ENCODE measurements at places on chromosomes 5 and 9. TPM values are rescaled to one million over a fixed set of nuclear protein-coding genes. Genes with fewer than 3 reads are reported as not detected.
A peak's percentile ranks its signal among the peaks of the same experiment; 100 is the strongest.

DNA sequence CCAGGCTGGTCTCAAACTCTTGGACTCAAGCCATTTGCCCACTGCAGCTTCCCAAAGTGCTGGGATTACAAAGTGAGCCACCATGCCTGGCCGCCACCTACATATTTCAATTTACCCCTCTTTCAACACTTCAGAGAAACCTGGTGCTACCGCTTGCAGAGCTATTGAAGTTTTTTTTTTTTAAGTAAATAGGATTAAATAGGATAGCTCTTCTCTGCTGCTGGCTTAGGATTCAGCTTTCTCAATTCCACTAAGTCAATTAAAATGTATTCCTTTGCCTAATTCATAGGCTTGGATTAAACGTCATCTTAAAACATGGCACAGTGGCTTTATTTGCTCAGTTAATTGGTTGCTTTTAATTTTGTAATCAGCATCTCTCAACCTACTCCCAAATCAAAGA, 41.0 kb downstream of the KIAA1191 start:
- DNase-seq: no peak

- DNase-seq: no peak
Observed at GRCh38 chr9:128882677-128883603, 1.0 kb downstream of the LRRC8A start.

SPATA9 gene
- total RNA-seq: not detected

- DNase-seq: no peak
Observed at GRCh38 chr5:95543017-95543705, 11.6 kb downstream of the SKIC3 start.

DNA sequence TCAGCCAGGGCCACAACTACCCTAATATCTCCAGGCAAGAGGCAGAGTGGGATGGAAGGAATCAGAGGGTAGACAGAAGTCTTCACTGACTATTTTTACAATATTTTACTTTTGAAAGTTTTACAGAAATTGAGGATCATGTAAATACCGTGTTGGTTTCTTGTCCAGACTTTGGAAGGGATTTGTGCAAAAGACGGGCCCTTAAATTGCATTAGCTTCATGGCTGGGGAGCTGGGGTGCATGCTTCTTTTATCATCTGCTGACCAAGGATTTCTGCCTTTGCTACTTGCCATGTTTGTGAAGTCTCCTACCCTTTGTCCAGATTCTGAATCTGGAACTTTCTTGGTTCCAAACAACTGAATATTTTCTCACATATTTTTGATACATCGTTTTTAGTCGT, 107.7 kb upstream of the GRIN3A start:
- no peak for DNase-seq

- no peak for DNase-seq
Observed at GRCh38 chr9:83505282-83505681, 32.9 kb downstream of the FRMD3 start.

HABP4 gene
- 10.4 TPM for total RNA-seq

PAEP gene
- total RNA-seq: not detected

PLAC8L1 gene
- total RNA-seq: not detected

DNA sequence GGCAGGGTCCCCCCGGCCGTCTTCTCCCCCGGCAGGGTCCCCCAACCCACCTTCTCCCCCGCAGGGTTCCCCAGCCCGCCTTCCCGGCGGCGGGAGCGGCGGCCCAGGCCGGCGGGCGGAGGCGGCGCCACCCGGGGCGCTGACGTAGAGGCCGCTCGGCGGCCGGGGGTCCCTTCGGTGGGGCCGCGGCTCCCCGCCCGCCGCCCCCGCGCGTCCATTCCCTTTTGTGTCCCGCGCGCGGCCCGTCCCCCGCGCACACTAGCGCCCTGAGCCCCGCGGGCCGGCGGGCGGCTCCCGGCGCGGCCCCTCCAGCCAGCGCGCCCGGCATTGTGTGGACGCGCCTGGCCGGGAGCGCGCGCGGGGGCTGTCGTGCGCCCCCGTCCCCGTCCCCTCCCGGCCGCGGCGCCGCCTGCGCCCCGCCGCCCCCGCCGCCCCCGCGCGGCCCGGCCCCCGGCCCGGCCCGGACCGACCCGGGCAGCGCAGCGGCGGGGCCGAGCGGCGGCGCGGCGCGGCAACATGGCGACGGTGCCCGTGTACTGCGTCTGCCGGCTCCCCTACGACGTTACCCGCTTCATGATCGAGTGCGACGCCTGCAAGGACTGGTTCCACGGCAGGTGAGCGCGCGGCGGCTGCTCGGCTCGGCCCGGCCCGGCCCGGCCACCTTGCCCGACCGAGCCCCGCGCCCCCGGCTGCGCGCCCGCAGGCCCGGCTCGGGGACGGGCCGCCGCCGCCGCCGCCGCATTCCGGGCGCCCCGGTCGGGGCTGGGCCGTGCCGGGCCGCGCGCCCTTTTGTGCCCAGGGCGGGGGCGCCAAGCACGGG, at the start of gene PHF2:
TSS of gene PHF2 (plus strand) at position 327 of the 820 bp plus-strand sequence. CDS start at position 517, 190 bp downstream.
- no peak for DNase-seq

GRCh38 chr9:4012441-4012840, 287.4 kb downstream of the GLIS3 start:
- DNase-seq: no peak

DNA sequence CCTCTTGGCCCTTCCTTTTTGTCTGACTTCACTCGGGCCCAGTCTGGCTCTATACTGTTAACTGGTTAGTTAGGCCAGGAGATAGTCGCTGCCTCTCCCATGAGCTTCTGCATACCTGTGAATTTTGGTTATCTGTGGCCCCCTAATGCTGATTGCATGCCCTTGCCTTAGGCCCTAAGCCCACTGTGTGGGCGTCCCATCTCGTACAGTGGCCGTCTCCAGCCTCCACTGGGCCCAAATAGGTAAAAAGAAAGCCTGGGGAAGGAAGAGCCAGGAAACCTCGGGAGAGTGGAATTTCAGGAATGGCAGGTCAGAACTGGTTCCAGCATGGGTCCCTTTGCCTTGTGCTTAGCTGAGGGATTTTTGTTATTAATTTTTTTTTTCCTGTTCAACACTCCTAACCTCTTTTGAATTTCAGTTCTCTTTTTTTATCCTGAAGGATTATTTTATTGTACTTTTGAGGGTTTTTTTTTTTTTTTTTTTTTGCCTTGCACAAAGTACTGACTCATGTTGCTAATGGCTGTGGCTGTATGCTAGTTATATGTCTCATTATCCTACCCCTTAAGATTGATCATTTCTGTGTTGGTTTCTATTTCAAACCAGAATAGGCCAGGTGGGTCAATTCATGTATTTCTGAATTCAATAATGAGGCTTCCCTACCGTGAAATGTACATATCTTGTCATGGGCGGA, 3.4 kb downstream of the PRRC2B start:
- no peak for DNase-seq

DNA sequence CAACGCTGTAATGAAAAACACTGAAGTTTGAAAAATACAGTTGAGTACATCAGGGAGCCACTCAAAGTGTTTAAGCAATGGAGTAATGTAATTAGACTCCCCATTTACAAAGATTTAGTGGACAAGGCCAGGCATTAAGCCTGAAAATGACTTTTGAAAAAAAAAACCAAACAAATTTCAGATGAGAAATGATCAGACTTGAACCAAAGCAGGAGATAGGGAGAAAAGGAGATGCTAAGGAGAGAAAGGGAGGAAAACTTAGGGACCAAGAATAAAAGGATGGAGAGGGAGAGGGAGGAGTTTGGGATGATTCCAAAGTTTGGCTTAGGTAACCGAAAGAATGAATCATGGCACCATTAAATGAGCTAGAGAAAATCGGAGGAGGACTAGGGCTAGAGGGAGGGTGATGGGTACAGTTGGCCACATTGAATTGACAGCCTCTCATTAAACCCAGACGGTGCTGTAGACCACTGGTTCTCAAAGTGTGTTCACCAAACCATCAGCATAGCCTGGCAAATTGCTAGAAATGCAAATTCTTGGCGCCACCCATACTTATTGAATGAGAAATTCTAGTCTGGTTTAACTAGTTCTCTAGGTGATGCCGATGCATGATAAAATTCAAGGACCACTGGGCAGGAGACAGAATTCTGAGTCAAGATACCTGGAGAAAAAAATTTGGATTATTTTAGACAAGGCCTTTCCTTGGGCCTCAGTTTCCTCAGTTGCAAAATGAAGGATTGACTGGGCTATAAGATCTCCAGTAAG, 6.2 kb upstream of the CPEB4 start:
- DNase-seq: no peak

DNA sequence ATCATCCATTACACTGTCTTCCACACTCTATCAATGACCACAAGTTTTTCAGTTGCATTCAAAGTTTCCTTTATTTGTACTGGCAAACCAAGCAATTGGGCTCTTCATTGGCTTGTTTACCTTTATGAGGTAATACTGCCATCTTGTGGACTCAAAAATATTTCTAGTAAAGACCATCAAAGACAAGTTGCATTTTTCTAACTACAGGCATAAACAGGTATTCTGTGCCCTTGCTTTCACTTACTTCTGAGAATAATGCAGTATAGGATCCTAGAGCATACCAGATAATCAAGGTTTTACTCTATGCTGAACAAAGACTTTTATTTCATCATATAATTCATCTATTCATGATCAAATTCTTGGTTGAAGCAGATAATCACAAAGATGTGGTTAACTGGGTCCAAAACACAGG, 173.7 kb upstream of the POU5F2 start:
- DNase-seq: peak; percentile 31

DNA sequence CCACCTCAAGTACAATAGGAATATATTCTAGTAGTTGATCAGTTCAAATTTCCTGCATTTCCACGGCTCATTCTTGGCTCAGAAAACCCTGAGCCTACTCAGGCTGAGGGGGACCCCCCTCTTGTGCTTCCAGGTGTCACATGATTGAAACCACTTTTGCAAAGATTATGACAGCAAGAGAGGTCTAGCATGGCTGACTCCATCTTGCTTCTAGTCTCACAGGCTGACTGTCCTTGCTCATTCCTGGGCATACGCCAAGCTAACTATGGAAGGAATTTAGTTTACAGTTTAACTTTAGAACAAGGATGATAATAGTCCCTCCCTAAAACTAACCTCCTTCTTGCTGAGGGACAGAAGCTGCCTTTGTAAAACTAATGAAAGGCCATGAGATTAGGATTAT, 154.1 kb downstream of the SNX18 start:
- DNase-seq: no peak

BAAT gene
- not detected for total RNA-seq

PSD2 gene
- total RNA-seq: not detected

FOXD4L6 gene
- total RNA-seq: not detected

FOXD4 gene
- total RNA-seq: not detected

IL31RA gene
- total RNA-seq: 3.5 TPM

GRCh38 chr5:63825984-63826383, 136.3 kb downstream of the HTR1A start:
- DNase-seq: no peak

PTPDC1 gene
- total RNA-seq: 12.7 TPM

GRCh38 chr9:127249877-127250276, 14.7 kb upstream of the GARNL3 start:
- no peak for DNase-seq

DNA sequence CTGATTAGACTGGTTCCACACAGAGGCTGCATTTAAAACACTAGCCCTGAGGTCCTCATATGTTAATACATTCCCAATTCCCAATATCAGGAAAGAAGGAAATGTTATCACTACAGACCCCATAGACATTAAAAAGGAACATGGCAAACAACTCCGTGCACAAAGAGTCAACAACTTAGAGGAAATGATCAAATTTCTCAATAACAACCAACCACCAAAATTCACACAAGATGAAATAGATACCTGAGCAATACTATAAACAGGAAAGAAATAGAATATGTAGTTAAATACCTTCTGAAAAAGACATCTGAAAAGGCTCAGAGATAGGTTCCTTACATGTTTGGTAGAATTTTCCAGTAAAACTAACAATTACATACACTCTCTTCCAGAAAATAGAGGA, 28.9 kb downstream of the SEMA4D start:
- no peak for DNase-seq

GRCh38 chr5:111095982-111096381, 3.8 kb downstream of the WDR36 start:
- DNase-seq: no peak

GRCh38 chr5:67031692-67032091, 164.9 kb downstream of the CD180 start:
- DNase-seq: no peak

OR1Q1 gene
- total RNA-seq: not detected

- peak; percentile 25 for DNase-seq
Observed at GRCh38 chr9:135085830-135086546, 1.5 kb upstream of the OLFM1 start.

DNA sequence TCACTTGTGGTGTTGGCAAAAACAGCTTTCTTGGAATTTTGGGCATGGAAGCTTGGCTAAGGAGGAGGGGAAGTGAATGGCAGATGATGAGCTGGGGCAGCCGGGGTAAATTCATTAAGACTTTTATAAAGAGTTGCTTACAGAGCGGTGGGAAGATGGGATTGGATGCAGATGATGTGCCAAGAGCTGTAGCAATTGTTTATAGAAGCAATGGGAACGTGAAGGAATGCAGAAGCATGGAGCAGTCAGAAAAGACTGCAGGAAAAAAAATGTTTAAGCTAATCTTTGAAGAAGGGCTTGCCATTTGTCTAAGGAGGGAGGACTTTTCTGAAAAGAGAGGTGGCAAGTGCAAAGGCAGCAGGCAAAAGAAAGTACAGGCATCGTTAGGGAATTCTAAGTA, 86.6 kb upstream of the SHISAL2B start:
- no peak for DNase-seq

GRCh38 chr5:174094857-174095606, 49.5 kb downstream of the NSG2 start:
- no peak for DNase-seq

- DNase-seq: peak; percentile 78
Observed at GRCh38 chr5:144187699-144188294, 17.1 kb downstream of the KCTD16 start.

GBGT1 gene
- total RNA-seq: 4.3 TPM

EMB gene
- total RNA-seq: 4.7 TPM
